ENCODE measurements at places on chromosomes 5 and 9.

- no peak for DNase-seq
Observed at GRCh38 chr9:130432362-130432761, 12.4 kb upstream of the ASS1 start.

DNA sequence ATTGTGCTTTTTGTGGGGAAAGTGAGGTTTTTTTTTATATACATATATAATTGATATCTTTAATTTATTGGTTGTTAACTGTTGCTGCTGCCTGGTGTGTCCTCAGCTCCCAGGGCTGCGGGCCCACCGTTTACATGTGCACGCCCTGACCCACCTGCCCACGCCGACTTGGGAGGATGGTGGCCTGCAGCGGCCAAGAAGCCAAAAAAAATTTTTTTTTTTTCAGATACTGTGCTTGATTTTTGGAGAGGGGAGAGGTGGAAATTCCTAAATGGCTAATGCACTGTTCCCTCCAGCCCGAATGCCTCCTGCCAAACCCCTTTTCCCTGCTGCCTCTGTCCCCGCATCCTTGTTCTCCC is 32.0 kb upstream of the HMCN2 start:
- no peak for DNase-seq

- DNase-seq: no peak
Observed at GRCh38 chr5:155010881-155011280, 2.7 kb upstream of the KIF4B start.

DNA sequence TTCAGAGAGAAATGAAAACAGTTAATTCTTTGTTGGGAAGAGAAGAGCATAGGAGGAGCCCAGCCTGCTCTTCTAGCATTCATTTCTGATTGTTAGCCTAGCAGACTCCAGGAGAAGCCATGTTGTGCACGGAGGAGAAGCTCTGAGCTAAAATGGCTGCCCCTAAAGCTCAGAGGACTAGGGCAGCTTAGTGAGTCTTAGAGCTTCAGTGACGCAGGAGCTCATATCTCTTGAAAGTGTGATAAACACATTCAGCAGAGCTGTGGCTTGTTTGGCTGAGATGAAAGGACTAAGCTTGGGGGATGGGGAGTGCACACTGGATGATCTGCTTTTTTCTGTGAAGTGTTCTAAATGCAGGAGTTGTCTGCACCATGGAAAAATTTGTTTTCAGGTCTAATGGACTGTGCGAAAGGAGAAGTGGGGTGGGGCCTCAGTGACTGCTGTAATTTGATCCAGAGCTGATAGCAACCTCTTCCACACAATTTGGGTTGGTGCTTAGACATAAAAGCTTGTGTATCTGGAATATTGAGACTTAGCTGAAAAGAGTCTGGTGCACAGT is 58.5 kb downstream of the ZNF462 start:
- no peak for DNase-seq

DNA sequence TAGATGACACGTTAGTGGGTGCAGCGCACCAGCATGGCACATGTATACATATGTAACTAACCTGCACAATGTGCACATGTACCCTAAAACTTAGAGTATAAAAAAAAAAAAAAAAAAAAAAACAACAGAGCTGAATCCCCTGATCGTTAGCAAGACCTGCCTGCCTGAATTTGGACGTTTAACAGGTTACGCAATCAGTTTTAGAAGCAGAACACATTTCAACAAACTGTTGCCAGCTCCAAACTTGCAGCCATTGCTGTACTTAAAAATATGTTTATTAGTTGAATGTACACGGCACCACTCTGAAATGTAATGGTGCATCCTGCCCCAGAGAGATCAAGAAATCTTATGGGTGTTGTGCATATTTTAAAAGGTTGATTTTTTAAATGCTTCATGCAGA is 680.0 kb downstream of the TLE4 start:
- no peak for DNase-seq

DNA sequence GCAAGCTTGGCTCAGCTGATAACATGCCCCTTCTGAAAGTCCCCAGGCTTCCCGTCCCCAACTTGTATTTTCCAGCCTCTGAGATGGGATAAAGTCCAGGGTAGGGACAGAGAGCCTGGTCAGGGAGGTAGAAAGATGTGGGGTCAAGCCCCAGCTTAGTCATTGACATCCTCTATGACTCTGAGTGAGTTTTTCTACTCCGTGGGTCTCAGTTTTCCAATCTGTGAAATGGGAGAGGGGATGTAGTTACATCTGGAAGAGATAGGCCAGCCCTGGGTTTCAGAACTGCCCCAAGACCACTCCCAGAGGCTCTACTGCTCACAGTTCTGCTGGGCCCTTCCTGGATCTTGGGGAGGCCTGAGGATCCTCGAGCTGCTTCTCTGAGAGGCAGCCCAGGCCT is 3.1 kb downstream of the GPRIN1 start:
- DNase-seq: no peak

GRCh38 chr9:129005336-129005997 is 22.7 kb downstream of the SH3GLB2 start:
- DNase-seq: no peak

GRCh38 chr5:1919209-1919566 is 36.5 kb upstream of the IRX4 start:
- no peak for DNase-seq

- DNase-seq: no peak
Observed at GRCh38 chr5:141942185-141942857, 15.7 kb downstream of the PCDH12 start.

- no peak for DNase-seq
Observed at GRCh38 chr9:98687911-98688310, 20.8 kb downstream of the GABBR2 start.

DNA sequence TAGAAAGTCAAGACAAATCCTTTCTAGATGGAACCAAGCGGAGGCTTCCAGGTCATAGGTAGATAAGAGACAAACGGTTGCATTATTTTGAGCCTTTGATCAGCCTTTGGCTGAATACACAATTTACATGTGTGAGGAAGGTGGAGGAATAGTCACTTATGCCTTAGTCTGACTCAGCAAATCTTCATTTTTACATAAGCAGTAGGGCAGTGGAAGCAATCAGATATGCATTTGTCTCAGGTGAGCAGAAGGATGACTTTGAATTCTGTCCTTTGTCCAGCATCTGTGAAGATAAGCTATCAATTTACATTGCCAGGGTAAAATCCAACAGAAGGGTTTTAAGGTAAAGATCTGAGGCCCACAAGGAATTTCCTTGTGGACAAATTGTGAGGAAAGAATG is 23.8 kb downstream of the TUSC1 start:
- no peak for DNase-seq

DNA sequence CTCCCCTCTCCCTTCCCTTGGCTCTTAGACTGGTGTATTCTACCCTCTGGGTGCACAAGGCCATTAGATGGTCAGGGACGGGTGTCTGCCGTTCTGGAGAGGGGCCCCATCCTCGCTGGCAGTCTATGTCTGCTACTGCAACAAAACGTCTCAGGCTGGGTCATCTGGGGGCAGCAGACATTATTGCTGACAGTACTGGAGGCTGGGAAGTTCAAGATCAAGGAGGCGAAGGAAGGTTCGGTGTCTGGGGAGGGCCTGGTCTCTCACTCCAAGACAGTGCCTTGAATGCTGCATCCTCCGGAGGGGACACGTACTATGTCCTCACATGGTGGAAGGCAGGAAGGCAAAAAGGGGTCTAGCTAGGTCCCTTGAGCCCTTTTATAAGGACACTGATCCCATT is 93.4 kb upstream of the COL5A1 start:
- no peak for DNase-seq

DNA sequence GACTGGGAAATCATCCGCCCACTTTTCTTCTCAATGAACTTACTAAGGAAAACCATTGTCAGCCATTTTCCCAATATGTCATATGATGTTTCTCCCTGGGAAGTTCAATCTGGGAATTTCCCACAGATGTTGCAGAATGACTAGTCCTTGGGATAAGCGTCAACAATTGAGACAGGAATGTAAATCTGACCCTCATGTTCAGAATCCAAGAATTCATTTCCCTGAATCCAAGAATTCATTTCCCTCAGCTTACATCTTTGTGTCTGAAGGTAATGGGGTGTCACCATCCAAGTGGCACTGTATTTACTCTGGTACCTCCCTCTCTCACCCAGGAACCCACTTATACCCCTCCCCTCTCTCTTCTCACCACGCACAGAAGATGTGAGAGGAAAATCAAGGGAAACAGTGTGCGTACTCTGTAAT is 7.4 kb downstream of the KLF9 start:
- DNase-seq: no peak

DNA sequence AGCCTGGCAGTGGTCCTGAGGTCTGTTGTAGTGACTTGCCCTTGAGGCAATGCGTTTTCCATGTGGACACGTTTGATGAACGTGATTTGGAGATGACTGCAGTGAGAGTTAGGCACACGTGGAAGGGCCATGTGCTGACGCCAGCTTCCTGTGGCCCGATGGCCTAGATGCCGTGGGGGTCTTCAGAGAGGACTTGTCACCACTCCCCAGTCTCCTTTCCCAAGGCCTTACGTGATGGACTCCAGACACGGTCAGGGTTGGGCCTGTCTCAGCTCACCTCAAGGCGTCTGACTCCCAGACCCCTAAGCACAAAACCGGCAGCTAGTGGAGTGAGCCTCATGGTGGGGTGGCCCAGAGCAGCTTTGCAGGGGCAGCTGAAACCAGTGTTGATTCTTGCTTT is 92.9 kb downstream of the ANGPTL2 start:
- no peak for DNase-seq

DNA sequence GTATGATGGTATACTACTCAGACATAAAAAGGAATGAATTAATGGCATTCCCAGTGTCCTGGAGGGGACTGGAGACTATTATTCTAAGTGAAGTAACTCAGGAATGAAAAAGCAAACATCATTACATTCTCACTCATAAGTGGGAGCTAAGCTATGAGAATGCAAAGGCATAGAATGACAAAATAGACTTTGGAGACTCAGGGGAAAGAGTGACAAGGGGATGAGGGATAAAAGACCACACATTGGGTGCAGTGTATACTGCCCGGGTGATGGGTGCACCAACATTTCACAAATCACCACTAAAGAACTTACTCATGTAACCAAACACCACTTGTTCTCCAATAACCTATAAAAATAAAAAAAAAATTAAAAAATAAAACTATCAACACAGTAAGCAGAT is 587.3 kb upstream of the RGMB start:
- no peak for DNase-seq

- DNase-seq: no peak
Observed at GRCh38 chr9:77800924-77801551, 152.9 kb upstream of the GNA14 start.

- no peak for DNase-seq
Observed at GRCh38 chr5:93503598-93504067, 77.4 kb downstream of the NR2F1-AS1 start.

GRCh38 chr5:17929171-17929570 is 294.9 kb downstream of the TAF11L14 start:
- no peak for DNase-seq

DNA sequence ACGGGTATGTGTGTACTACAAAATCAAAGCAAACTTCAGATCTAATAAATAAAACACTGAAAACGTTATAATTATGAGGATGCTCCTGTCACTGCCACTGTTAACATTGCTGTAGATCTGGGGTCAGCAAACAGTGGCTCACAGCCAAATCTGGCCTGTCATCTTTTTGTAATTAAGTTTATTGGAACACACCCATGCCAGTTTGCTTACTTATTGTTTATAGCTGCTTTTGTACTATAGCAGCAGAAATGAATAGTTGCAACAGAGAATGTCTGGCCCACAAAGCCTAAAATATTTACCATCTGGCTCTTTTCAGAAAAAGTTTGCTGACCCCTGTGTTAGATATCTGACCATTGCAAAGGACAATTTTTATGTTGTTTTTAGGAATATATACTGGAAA is 32.1 kb downstream of the PRRC1 start:
- no peak for DNase-seq

DNA sequence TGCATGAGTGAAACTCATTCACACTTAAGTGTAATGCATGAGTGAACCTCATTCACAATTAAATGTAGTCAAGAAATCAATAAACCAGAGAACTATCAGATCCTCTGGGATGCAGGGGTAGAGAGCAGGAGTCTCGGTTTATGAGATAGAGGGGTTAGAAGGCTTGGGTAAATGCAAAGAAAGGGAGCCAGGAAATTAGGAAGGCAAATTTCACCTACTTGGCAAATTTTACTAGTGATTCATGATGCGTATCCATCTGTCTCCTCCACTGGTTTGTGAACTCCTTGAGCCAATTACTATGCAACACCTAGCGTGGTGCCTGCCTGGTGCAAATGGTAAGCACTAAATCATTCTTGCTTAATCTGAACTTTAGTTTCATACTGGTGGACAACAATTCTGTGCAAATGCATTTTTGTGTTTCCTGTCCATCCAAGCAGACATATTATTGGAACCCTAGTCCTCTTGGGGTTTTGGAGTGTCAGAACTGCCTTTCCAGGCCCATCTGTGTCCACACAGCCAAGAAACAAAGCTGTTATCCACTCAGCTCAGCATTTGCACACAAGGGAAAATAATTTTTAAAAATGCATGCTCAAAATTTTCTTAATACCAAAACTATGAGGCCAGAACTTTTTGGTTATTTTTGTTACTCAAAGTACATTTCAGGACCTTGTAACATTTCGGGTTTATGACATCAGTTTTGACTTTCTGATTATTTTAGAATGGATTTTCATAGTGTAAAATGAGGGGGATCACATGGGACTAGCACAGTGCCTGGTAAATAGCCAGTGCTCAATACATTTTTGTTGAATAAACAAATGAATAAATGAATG is 5.2 kb downstream of the HAPLN1 start:
- no peak for DNase-seq

DNA sequence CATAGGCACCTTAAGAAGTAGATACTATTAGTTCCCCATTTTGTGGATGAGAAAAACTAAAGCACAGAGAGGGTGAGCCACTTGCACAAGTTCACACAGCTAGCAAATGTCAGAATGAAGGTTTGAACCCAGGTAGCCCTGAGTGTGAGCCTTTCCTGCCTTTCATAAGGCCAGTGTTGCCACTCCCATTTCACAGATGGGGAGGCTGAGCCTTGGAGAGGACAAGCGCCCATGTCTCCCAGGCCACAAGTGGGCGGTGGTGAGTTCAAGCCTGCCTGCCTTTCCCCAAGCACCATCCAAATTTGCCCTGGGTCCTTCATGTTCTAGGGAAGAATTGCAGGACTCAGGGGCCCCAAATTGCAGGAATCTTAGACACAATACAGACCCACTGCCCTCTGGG is 50.6 kb downstream of the LHX2 start:
- no peak for DNase-seq
